ENCODE measurements at places on chromosomes 5 and 9. TPM values are rescaled to one million over a fixed set of nuclear protein-coding genes. Genes with fewer than 3 reads are reported as not detected.

- no peak for DNase-seq
These were observed 48.5 kb downstream of the LRRC70 start for GRCh38 chr5:62627121-62627520.

DNA sequence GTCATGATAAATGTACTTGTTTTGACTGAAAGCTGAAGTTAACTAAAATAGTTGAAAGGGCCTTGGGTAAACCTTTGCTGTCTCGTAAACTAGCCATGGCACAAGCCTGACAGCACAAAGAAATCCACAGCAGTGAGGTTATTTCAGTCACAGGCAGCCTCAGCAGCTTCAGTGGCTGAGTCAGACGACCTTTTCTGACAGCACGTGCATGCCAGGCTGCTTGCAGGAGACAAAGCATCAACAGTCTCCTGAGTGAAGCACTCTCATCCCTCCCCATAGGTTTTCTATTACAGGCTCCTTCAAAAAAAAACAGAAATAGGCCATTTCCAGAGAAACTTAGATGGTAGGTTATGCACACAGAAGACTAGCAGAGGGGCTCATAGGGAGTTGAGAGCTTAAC, 34.6 kb downstream of the OXCT1 start:
- no peak for DNase-seq

GCNT4 gene
- 0.28 TPM for polyA plus RNA-seq

ASS1 gene
- 11.8 TPM for polyA plus RNA-seq

PCDHGA1 gene
- 0.33 TPM for polyA plus RNA-seq
